ENCODE measurements at places on chromosomes 7 and 10.

DNA sequence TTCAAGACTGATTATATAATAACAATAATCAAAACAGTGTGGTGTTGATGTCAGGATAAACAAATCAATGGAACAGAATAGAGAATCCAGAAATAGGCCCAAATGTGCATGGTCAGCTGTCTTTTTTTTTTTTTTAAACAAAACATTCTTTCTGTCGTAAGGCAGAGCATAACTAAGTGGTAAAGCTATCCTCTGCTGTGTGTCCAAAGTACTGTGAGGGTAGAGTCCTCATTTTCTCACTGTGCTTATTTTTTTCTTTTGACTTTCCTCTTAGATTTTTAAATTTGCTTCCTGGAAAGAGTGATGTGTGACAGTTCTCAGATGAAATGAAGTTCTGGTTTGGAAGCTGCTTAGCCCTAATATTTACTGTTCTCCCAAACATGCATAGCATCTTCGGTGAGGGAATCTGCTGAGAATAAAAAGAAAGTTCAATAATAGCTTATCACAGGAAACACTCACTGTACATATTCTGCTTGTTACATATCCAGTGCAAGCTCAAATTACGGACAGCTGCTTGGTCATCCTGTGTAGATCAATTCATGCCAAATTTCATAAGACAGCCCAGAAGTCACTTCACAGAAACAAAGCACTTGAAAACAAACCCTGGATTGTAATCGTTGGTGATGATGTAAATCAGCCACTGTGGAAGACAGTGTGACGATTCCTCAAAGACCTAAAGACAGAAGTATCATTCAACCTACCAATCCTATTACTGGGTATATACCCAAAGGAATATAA lies 423.9 kb downstream of the NEBL start:
- no peak for DNase-seq
- no peak overlapping the region for H3K4me3 ChIP-seq
- H3K4me1 ChIP-seq: no peaks in the 10 kb centered on the region
- no peaks in the 10 kb centered on the region for H3K27me3 ChIP-seq
- H3K36me3 ChIP-seq: no peaks in the 10 kb centered on the region
- H3K27ac ChIP-seq: no peak overlapping the region

- DNase-seq: no peak
- H3K27me3 ChIP-seq: no peaks in the 10 kb centered on the region
- H3K36me3 ChIP-seq: no peaks in the 10 kb centered on the region
Observed at GRCh38 chr10:124509880-124510632, 48.4 kb downstream of the LHPP start.

GRCh38 chr10:123564631-123565030 lies 101.5 kb upstream of the GPR26 start:
- peaks cover 30% of the 10 kb centered on the region for H3K27me3 ChIP-seq
- no peak overlapping the region for H3K27ac ChIP-seq
- H3K4me1 ChIP-seq: no peaks in the 10 kb centered on the region
- DNase-seq: no peak
- H3K36me3 ChIP-seq: no peaks in the 10 kb centered on the region

DNA sequence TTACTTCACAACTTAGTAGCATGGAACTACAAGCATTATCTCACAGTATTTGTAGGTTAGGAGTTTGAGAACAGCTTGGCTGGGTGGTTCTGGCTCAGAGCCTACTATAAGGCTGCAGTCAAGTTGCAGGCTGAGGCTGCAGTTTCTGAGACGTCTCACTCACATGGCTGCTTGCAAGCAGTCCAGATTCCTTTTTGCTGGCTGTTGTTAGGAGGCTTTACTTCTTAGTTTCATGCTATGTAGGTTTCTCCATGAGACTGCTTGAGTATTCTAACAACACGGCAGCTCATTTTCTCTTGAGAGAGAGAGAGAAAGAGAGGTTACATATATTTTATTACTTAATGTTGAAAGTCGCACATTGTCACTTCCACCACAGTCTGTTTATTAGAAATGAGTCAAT lies 1073.9 kb downstream of the NXPH1 start:
- H3K27me3 ChIP-seq: no peaks in the 10 kb centered on the region
- H3K36me3 ChIP-seq: no peaks in the 10 kb centered on the region
- no peak for DNase-seq
- H3K27ac ChIP-seq: no peak overlapping the region

DNA sequence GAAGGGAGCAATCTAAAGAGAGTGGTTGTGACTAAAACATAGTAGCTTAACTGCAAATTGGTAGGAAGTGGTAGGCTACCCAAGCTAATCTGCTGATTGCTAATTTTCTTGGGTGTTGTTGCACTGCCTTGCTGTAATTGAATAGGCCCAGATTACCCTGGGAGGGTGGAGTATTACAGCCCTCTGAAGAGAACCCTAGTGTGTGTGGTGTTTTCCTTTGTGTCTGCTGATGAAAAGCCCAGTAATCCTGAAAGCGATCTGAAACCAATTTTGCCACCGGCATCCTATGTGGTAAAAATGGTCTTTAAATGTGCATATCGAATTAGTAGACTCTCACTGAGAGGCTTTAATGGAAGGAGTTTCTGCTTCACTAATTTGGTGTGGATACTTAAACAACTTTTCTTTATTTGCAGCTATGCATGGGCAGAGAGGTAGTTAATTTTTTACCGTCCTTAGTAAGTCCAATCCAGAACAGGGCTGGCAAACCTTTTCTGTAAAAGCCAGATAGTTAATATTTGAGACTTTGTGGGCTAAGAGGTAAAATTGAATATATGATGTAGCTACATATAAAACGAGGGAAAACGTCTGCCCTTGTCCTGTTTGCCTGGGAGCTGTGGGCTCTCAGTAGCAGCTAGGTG lies 92.5 kb downstream of the CSTF2T start:
- no peaks in the 10 kb centered on the region for H3K36me3 ChIP-seq
- no peak overlapping the region for H3K4me3 ChIP-seq
- no peaks in the 10 kb centered on the region for H3K4me1 ChIP-seq
- no peaks in the 10 kb centered on the region for H3K27me3 ChIP-seq

DNA sequence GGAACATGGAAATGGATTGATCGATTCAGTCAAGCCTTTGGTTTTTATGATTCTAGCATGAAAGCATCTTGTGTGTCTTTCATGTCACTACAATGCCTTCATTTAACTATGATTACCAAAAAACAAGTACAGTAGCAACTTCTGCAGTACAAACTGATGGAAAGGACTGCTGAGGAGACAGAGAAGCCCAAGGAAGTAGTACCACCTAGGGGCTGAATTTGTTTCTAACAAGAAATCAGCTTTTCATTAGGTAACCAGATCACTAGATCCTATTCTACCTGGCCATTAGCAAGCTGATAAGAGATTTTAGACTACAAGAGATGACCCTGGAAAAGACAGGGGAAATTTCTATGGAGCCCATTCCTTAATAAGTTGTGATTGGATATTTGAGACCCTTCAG lies 3.2 kb upstream of the IFIT1 start:
- H3K27me3 ChIP-seq: no peaks in the 10 kb centered on the region
- H3K4me1 ChIP-seq: peaks cover 17% of the 10 kb centered on the region

DNA sequence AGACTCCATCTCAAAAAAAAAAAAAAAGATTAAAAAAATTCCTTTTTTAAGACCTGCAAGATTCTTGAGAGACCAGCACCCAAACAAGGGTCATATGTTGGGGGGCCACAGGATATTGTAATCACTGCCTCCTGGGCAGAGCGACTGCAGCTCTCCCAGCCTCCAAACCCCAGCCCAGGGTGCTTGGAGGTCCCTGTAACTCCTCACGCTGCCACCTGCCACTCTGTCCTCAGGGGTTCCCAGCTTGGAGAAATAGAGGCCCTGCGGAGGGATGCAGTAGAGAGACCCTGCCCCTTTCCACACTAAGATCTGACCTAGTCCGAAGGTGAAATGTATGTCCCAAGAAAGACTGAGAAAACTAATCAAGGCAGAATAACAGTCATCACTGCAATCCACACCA lies 343.7 kb downstream of the GRID1 start:
- H3K27me3 ChIP-seq: no peaks in the 10 kb centered on the region
- H3K4me3 ChIP-seq: no peak overlapping the region
- H3K36me3 ChIP-seq: no peaks in the 10 kb centered on the region
- no peak for DNase-seq

DNA sequence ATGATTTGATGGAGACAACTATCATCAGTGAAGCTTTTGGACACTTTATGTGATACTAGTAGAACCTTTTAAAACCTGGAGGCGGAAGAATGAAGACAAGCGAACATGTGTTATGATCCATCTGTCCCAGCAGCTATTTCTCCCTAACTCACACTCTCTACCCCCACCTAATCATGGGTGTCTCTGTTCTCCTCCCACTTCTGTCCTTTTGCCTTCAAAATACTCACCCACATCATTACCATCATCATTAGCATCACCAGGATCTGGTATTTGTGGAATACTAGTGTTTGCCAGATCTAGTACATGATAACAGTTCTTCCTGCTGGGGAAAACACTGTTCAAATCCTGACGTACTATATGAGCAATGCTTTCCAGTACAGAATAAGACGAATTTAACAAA lies 287.7 kb downstream of the DOCK4 start:
- no peak for DNase-seq
- no peak overlapping the region for H3K27ac ChIP-seq
- H3K27me3 ChIP-seq: no peaks in the 10 kb centered on the region
- H3K4me1 ChIP-seq: 0 out of 2 replicates have a peak, but pooled peaks cover 6% of the 10 kb centered on the region

DNA sequence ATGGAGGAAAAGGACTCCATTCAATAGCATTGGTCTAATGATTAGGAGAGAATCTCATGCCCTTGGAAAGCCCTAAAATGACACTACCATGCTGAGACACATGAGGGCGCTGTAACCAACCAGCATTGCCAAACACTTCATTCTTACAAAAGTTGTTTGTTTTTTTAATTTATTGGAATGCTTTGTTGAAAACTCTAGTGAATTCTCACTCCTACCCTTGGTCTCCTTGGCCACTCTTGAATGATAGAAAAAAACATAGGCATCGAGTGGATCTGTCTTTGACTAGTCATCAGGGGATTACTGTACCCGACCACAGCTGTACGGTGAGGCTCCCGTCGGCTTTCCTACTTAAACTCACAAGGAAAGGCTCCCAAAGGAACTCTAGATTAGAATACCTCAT lies 29.3 kb upstream of the ADD3 start:
- no peaks in the 10 kb centered on the region for H3K4me1 ChIP-seq
- DNase-seq: peak; percentile 14
- no peak overlapping the region for H3K27ac ChIP-seq
- H3K4me3 ChIP-seq: no peak overlapping the region

DNA sequence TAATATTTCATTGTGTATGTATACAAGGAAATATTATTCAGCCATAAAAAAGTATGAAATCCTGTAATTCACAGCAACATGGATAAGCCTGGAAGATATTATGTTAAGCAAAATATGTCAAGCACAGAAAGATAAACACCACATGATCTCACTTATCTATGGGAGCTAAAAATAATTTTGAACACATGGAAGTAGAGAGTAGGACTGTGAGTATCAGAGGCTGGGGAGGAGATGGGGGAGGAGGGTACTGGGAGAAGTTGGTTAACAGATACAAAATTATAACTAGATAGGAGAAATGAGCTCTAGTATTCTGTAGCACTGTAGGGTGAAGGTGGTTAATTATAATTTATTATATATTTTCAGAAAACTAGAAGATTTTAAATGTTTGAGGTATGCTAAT lies 132.7 kb downstream of the DOCK4 start:
- H3K4me3 ChIP-seq: no peak overlapping the region
- H3K27me3 ChIP-seq: no peaks in the 10 kb centered on the region
- no peaks in the 10 kb centered on the region for H3K36me3 ChIP-seq

GRCh38 chr10:77248104-77248790 lies 389.4 kb downstream of the KCNMA1 start:
- DNase-seq: no peak
- H3K36me3 ChIP-seq: no peaks in the 10 kb centered on the region
- H3K27me3 ChIP-seq: no peaks in the 10 kb centered on the region
- H3K4me3 ChIP-seq: no peak overlapping the region
- no peak overlapping the region for H3K27ac ChIP-seq

GRCh38 chr10:73810735-73811465 lies 498 bp downstream of the NDST2 start:
- H3K27ac ChIP-seq: 0 out of 2 replicates have a peak overlapping the region, but pooled peaks have one; percentile 38
- DNase-seq: no peak
- H3K36me3 ChIP-seq: peaks cover 23% of the 10 kb centered on the region
- peaks cover 9% of the 10 kb centered on the region for H3K4me1 ChIP-seq

DNA sequence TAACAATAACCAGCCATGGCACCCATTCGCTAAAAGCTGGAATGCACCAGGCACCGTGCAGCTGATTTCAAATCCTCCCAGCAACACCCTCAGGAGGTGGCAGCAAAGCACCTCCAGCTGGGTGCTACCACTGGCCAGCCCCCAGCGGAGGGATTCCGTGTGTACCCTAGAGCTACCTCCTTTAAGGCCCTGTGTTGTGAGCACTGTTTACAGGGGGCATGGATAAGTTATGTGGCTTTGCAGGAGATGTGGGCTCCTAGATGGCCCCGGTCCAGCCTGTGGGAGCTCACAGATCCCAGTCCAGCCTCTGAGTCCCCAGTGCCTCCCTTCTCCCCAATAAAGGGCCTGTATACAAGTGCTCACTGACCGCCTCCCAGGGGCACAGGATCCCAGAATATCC lies 27.1 kb downstream of the TNRC18 start:
- DNase-seq: peak; percentile 47
- peak overlapping the region; percentile 84 for H3K4me3 ChIP-seq
- H3K36me3 ChIP-seq: peaks cover 23% of the 10 kb centered on the region
- peak overlapping the region; percentile 75 for H3K27ac ChIP-seq
- peaks cover 18% of the 10 kb centered on the region for H3K4me1 ChIP-seq

- no peak overlapping the region for H3K27ac ChIP-seq
- H3K4me1 ChIP-seq: peaks cover 28% of the 10 kb centered on the region
- no peaks in the 10 kb centered on the region for H3K27me3 ChIP-seq
- no peak overlapping the region for H3K4me3 ChIP-seq
Observed at GRCh38 chr10:46227936-46228562, 58.7 kb upstream of the ANTXRL start.

GRCh38 chr10:132786884-132787494 lies 1.0 kb upstream of the NKX6-2 start:
- no peak overlapping the region for H3K27ac ChIP-seq
- DNase-seq: no peak
- H3K27me3 ChIP-seq: no peaks in the 10 kb centered on the region
- no peaks in the 10 kb centered on the region for H3K36me3 ChIP-seq
- no peaks in the 10 kb centered on the region for H3K4me1 ChIP-seq
- H3K4me3 ChIP-seq: no peak overlapping the region
